ENCODE measurements at places on chromosomes 2 and 18.

DNA sequence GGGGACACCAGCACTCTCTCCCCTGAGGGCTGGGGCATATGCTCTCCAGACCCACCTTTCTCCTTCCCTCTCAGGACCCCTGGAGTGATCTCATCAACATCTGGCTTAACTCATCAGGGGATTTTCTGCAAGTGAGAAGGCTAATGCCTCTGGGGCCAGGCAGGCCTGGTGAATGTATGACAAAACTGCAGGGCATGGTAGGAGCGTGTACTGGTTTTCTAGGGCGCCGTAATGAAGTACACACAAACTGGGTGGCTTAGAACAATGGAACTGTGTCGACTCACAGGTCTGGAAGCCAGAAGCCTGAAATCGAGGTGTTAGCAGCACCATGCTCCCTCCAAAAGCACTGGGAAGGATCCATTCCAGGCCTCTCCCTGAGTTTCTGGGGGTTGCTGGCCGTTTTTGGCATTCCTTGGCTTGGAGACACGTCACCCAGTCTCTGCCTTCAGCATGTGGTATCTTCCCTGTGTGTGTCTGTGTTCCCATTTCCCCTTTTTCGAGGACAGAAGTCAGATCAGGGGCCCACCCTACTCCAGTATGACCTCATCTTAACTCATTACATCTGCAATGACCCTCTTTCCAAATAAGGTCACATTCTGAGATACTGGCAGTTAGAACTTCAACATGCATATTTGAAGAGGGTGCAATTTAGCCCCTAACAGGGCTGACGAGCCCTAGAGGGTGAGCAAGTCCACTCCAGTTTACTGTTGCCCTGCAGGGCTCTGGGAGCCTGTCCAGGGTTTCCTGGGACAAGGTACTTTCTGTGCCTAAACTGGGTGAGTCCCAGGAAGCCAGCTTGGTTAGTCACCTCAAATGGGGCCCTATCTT, 45.5 kb upstream of the CAB39 start:
- DNase-seq, result no peak

GRCh38 chr2:68784188-68784587, 49.6 kb downstream of the ARHGAP25 start:
- no peak for DNase-seq

DNA sequence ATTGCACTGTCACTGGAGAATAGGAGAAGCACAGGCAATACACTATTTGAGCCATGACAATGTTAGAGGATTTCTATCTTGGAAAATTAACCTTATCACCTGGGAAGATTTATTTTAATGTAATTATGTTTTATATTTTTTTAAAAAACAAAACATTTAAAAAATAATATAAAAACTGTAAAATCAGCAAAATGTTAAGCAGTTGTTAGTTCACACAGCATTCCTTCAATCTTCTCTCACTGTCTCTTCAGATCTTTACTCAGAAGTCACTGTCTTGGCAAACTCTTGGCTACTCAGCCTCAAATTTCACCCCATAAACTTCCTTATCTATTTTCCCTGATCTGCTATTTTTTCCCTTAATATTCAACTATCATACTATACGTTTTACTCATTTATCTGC, 1322.6 kb downstream of the LRP1B start:
- no peak for DNase-seq

- no peak for DNase-seq
These were observed 16.5 kb downstream of the GREB1 start for GRCh38 chr2:11550302-11550701.

DNA sequence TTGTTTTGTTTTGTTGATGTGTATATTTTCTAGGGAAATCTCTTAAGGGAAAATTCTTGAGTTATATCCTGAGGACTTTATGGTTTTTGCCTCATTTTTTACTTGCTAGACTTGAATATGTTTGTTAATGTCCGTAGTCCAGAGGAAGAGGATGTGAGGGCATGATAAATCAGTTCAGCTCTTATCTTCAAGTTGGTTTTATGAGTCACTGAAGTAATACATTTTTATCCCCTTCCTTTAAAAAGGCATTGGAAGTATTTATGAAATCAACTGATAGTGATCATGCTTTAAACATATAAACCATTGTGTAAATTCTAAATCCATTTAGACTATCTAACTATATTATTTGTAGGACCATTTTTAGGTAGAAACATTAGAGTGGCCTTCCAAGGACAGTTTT, 43.9 kb upstream of the CYBRD1 start:
- DNase-seq, result no peak

DNA sequence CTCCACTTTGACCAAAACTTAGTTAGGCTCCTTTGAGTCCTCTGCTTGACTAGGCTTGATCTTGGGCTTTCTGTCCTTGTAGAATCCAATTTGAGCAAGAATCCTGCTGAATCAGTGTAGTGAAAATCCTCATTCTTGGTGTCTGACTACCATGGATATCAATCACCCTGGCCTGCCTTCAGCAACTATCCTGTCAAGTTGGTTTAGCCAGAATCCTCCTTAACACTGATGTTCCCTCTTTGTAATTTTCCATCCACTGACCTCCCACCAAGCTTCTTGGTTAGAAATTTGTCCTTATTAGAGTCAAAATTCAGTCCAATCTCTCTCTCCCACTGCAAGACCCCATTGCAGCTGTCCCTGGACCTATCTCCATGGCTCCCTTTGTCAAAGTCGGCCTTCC, 494 bp upstream of the RBM45 start:
- DNase-seq, result no peak

- DNase-seq, result no peak
These were observed 105.3 kb downstream of the GLI2 start for GRCh38 chr2:120840795-120841487.
